AML-193 (cell line): ENCODE measurements at places on chromosomes 7 and 10.
A peak's percentile ranks its signal among the peaks of the same experiment; 100 is the strongest.

- no peak for DNase-seq
Measured at GRCh38 chr7:41540601-41541000, 162.3 kb downstream of the INHBA start.

- no peak for DNase-seq
Measured at GRCh38 chr7:11237742-11238141, 264.1 kb downstream of the PHF14 start.

DNA sequence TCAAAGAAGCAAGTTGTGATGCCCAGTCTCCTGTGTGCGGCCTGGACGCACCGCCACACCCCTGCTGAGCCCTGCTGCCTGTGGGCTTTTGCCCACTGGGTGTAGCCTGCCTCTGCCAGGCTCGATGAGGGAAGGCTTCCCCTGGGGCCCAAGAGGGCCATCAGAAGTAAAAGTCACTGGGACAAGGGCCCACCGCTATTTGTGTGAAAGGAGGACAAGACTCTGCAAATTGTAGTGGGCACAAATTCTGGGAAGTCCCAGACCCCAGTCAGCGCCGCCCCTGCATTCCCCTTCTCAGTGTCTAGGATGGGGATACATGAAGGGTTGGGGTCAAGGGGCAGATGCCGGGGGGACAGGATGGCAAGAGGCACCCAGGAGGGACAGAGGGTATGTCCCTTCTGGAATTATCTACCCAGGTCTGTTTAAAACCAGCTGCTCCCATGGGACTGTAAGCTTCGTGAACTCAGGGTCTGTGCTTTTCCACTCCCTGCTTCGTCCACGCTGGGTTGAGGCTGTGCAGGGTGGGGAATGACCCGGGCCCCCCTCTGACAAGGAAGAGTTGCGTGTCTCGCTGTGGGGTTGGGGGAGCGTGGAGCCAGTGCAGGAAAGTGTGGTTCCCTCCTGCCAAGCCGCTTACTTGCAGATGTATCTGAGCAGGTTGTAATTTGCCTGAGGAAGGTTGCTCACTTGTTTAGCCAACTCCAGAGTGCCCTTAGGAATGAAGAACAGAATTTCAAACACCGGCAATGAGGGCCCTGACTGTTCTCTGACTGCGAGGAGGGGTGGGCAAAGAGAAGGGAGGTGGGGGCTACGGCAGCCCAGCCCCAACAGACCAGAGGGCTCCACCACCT, 147.2 kb downstream of the MAPK8 start:
- DNase-seq: no peak

GRCh38 chr10:63720072-63720537, 198.9 kb downstream of the REEP3 start:
- DNase-seq: peak; percentile 57
